ENCODE measurements at places on chromosomes 12 and 14. TPM values are rescaled to one million over a fixed set of nuclear protein-coding genes. Genes with fewer than 3 reads are reported as not detected.
A peak's percentile ranks its signal among the peaks of the same experiment; 100 is the strongest.

DNA sequence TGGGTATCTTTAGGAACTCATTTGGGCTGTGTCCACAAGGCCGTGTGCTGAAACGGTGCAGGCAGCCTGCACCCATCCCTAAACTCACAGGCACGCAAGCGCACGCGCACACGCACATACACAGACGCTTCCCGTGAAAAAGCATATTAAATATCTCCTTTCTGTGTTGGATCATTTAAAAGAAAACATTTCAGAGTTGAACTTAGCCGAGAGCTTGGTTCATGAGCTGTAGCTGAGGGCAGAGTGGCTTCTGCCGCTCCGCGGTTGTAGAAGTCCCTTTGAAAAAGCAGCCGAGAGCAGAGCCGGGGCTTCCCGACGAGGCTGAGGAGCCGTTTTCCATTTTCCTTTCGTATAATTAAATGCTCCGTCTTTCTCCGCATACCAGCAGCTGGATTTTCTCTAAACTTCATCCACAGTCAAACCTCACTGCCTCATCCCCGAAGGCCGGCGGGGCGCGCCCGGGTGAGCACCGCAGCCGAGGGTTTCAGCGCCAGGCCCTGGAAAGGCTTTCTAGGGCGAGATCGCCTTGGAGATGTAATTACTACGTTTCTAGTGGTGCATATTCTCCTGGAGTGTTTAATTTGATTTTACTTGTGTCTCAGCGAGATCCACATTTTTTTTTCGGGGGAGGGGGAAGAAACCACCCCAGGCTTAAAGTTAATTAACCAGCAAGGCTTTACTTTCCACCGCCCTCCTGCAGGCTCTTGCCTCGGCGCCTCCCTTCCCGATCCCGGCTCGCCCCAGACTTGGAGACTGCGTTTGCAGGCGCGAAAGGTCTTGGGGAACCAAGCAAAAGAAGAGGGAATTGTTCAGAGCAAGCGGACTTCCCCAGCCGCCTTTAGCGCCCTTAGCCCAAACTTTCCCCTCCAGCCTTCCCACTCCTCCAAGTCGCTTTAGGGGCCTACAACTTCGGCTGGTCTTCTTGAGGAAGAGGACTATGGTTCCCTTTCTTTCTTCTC, 3.0 kb upstream of the HOXC13 start:
- no peak overlapping the region for H3K4me3 ChIP-seq
- H3K27me3 ChIP-seq, result peaks cover 94% of the 10 kb centered on the region
- DNase-seq, result no peak

GRCh38 chr12:85856966-85857365, 17.1 kb upstream of the NTS start:
- no peaks in the 10 kb centered on the region for H3K4me1 ChIP-seq
- no peak overlapping the region for H3K4me3 ChIP-seq
- H3K36me3 ChIP-seq, result no peaks in the 10 kb centered on the region
- no peak overlapping the region for H3K27ac ChIP-seq

DNA sequence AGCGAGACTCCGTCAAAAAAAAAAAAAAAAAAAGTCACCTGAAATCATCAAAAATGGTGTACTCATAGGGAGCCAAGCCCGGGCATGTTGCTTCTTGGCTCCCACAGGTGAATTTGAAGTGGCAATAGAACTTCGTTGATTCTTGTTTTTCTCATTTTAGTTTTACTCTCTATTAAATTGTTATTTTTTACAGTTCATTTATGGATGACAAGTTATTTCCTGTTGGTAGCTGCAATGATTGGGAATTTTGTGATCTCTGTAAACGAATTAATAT, 1.3 kb downstream of the TM7SF3 start:
- DNase-seq, result no peak
- peak overlapping the region; percentile 91 for H3K4me3 ChIP-seq
- H3K27me3 ChIP-seq, result no peaks in the 10 kb centered on the region
- H3K36me3 ChIP-seq, result peaks cover 22% of the 10 kb centered on the region
- H3K4me1 ChIP-seq, result peaks cover 66% of the 10 kb centered on the region

GRCh38 chr12:23795494-23795893, 154.0 kb downstream of the SOX5 start:
- no peak for DNase-seq
- no peak overlapping the region for H3K27ac ChIP-seq
- no peaks in the 10 kb centered on the region for H3K4me1 ChIP-seq
- no peaks in the 10 kb centered on the region for H3K27me3 ChIP-seq

DNA sequence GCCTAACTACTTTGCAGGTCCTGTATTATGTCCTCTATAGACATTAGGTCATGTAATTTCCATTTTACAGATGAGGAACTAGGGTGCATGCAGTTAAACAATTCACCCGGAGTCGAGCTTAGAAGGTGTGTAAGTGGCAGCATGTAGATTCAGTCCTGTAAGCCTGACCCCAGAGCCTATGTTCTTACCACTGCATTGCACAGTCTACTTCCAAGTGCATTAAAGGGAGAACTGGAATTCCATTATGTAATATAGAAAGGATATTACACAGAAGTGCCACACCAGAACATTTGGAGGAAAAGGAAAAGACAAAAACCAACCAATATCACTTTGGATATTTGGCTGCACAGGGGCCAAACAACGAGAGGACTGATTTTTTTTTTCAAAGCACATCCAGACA, 1.2 kb downstream of the GLT8D2 start:
- no peaks in the 10 kb centered on the region for H3K36me3 ChIP-seq
- H3K27me3 ChIP-seq, result peaks cover 44% of the 10 kb centered on the region
- no peak overlapping the region for H3K27ac ChIP-seq
- DNase-seq, result no peak
- no peak overlapping the region for H3K4me3 ChIP-seq
- H3K4me1 ChIP-seq, result peaks cover 21% of the 10 kb centered on the region

- H3K4me3 ChIP-seq, result no peak overlapping the region
- H3K36me3 ChIP-seq, result peaks cover 12% of the 10 kb centered on the region
- H3K4me1 ChIP-seq, result peaks cover 24% of the 10 kb centered on the region
- H3K27ac ChIP-seq, result no peak overlapping the region
Measured at GRCh38 chr12:46468160-46468559, 95.6 kb upstream of the SLC38A2 start.

- no peak overlapping the region for H3K4me3 ChIP-seq
- H3K27me3 ChIP-seq, result peaks cover 6% of the 10 kb centered on the region
- H3K27ac ChIP-seq, result no peak overlapping the region
- DNase-seq, result no peak
- H3K4me1 ChIP-seq, result no peaks in the 10 kb centered on the region
Measured at GRCh38 chr14:51697848-51698247, 46.1 kb downstream of the FRMD6 start.

- H3K4me3 ChIP-seq, result no peak overlapping the region
- H3K36me3 ChIP-seq, result no peaks in the 10 kb centered on the region
- no peak for DNase-seq
- H3K27ac ChIP-seq, result no peak overlapping the region
- no peaks in the 10 kb centered on the region for H3K4me1 ChIP-seq
- H3K27me3 ChIP-seq, result peaks cover 35% of the 10 kb centered on the region
Measured at GRCh38 chr14:75238756-75239455, 39.7 kb upstream of the FOS start.

DNA sequence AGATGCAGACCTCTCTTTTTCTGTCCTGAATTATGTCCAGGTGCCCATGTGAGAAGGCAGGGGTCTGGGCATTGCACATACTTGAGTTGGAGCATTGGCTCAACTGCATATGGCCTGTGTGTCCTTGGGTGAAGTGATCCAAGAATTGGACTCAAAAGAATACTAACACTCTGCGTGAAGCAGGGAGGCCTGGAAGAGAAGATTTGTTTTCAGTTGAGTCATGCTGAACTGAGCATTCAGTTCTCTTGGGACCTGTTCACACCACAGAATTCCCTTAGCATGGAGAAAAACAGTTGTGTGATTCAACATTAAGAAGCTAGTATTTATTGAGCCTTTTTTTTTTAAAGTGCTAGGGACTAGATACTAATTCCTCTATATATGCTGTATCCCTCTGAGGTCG, 164.7 kb upstream of the TBX3 start:
- no peak overlapping the region for H3K27ac ChIP-seq
- no peaks in the 10 kb centered on the region for H3K4me1 ChIP-seq
- no peak overlapping the region for H3K4me3 ChIP-seq
- no peaks in the 10 kb centered on the region for H3K27me3 ChIP-seq
- DNase-seq, result no peak

DNA sequence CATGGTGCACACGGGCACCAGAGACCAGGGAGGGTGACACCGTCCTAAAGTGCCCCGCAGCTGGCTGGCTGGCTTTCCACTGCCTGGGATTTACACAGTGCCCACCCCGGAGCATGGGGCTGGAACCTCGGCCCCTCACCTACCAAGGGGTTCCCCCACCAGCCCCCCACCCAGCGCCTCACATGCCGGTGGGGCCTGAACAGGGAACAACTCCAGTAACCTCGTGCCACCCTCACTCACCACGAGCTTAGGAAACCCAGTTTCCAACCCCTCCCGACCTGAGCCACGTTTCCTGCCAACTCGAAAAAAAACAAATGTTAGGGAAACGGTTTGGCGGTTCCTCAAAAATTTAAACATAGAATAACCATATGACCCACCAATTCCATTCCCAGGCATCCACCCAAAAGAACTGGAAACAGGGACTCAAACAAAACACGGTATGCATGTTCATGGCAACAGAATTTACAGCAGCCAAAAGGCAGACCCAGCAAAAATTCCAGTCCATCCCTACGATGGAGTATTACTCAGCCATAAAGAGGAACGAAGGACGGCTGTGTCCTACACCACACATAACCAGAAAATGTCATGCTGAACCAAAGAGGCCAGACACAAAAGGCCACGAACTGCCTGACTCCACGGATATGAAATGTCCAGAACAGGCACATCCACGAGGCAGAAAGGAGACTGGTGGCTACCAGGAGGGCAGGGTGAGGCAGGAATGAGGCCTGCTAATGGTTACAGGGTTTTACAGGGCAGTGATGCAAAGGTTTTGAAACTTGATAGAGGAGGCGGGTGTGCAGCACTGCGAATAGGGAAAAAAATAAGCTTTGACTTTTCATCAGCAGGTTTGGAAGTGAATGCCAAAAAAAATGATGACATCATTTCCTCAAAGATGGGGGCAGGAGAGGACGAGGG, 68.9 kb downstream of the NCOR2 start:
- no peak overlapping the region for H3K4me3 ChIP-seq
- peaks cover 18% of the 10 kb centered on the region for H3K4me1 ChIP-seq
- no peaks in the 10 kb centered on the region for H3K27me3 ChIP-seq
- DNase-seq, result no peak

DNA sequence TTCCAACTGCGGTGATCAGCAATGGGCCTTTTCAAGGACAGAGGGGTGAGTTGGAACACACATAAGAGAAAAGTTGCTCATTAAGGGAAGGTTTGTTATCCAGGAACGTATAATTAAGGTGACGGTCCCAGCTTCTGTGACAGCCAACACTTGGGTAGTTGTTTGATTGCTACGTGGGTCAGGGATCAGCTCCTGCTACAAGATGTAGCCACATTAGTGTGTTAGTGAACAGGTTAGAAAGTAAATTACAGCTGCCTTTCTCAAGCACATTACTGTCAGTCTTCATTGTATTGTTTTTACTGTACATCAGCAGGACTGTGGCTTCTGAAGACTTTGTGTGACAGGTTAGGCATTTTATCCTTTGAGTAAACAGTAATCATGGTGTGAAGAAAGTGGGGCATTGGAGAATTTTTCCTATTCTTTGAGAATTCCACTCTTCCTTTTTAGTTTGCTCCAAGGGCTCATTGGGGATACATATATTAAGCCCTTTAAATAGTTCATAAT, 230.5 kb downstream of the EGLN3 start:
- H3K36me3 ChIP-seq, result no peaks in the 10 kb centered on the region
- peaks cover 4% of the 10 kb centered on the region for H3K27me3 ChIP-seq

DNA sequence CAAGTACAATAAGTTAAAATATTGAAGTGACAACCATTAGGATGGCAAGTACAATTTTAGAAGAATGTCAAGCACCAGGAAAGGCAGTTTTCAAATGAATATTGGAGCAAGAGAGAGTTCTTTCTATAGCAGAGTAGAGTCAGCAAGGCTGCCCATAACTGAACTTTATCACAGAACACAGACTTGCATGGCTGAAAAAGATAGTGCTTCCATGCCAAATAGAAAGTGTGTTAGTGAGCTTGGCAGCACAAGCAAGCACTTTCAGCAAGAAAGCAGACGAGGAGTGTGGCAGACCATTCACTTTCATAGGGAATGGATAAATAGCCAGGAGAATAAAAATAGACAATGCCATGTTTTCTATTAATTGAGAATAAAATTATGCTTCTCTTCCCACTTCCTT, 647.0 kb upstream of the MGAT4C start:
- no peak for DNase-seq
- no peak overlapping the region for H3K27ac ChIP-seq
- no peaks in the 10 kb centered on the region for H3K4me1 ChIP-seq
- H3K4me3 ChIP-seq, result no peak overlapping the region

- DNase-seq, result no peak
- H3K27me3 ChIP-seq, result no peaks in the 10 kb centered on the region
- no peaks in the 10 kb centered on the region for H3K4me1 ChIP-seq
- H3K4me3 ChIP-seq, result no peak overlapping the region
- H3K36me3 ChIP-seq, result no peaks in the 10 kb centered on the region
Measured at GRCh38 chr12:97397008-97397407, 65.6 kb upstream of the RMST start.

DNA sequence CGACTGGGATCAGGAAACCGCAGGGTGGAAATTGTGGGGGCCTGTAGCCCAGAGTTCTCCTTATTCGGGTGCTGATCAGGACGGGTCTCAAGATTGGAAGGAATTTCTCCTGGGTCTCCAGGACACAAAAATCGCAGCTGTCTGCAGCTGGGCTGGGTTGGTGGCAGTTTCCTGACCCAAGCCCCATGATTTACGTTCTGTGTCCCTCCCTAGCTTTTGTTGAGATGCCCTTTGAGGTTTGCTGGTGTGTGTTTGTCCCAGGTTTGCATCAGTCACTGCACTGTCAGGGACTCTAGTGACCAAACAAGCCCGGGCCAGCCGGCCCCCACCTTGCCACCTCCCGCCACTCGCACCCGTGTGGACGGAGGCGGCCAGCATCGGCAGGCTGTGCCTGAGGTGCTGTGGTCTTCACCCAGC, 89.5 kb downstream of the FBXL14 start:
- peaks cover 13% of the 10 kb centered on the region for H3K4me1 ChIP-seq
- H3K27ac ChIP-seq, result no peak overlapping the region
- H3K4me3 ChIP-seq, result peak overlapping the region; percentile 5

- no peaks in the 10 kb centered on the region for H3K4me1 ChIP-seq
- DNase-seq, result no peak
- no peak overlapping the region for H3K4me3 ChIP-seq
- H3K27ac ChIP-seq, result no peak overlapping the region
- H3K36me3 ChIP-seq, result peaks cover 78% of the 10 kb centered on the region
Measured at GRCh38 chr12:133105620-133106019, 24.5 kb downstream of the ZNF891 start.

DNA sequence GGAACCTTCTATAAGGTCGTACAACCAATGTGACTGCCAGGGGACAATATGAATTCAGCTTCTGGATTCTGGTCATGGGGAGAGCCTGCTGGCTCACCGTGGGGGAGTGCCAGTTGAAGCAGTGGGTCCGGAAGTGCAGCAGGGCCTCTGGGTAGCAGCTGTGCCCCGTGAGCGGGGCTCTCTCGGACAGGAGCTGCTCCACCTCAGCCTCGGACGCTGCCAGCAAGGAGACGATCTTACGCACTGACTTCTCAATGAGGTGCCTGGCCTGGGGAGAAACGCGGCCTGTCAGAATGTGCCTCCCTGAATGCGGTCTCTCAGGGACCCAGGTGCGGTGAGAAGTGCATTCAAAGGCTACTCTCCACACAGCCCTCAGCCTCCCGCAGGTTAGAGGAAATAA, 42.0 kb downstream of the LGMN start:
- no peaks in the 10 kb centered on the region for H3K4me1 ChIP-seq
- no peak overlapping the region for H3K4me3 ChIP-seq
- DNase-seq, result no peak
- H3K27me3 ChIP-seq, result peaks cover 26% of the 10 kb centered on the region

ANKRD33 gene
- not detected for total RNA-seq

LHX5 gene
- not detected for total RNA-seq

PLEKHA5 gene
- total RNA-seq, result 8.9 TPM

P2RX2 gene
- total RNA-seq, result not detected

FBXL14 gene
- 33.4 TPM for total RNA-seq

ATG2B gene
- total RNA-seq, result 15.4 TPM

RNASE7 gene
- total RNA-seq, result not detected

Data from activated CD8-positive, alpha-beta memory T cell treated with anti-CD3 and anti-CD28 coated beads, Interleukin-2, amount 10 ng/mL, durations not matched to agents 7 days and 5 days (primary cell).